ENCODE measurements at places on chromosomes 5 and 9. TPM values are rescaled to one million over a fixed set of nuclear protein-coding genes. Genes with fewer than 3 reads are reported as not detected.

Gene C5orf58
- not detected for total RNA-seq

Gene PAEP
- not detected for total RNA-seq

Gene TMEM174
- not detected for total RNA-seq

Gene SOX30
- total RNA-seq = 2.0 TPM

Gene IFNA13
- total RNA-seq = not detected

Gene ANKDD1B
- total RNA-seq = 0.23 TPM

Gene ABLIM3
- total RNA-seq = 0.19 TPM

- DNase-seq = no peak
Observed at GRCh38 chr9:129420721-129421120, 200.2 kb downstream of the C9orf50 start.

DNA sequence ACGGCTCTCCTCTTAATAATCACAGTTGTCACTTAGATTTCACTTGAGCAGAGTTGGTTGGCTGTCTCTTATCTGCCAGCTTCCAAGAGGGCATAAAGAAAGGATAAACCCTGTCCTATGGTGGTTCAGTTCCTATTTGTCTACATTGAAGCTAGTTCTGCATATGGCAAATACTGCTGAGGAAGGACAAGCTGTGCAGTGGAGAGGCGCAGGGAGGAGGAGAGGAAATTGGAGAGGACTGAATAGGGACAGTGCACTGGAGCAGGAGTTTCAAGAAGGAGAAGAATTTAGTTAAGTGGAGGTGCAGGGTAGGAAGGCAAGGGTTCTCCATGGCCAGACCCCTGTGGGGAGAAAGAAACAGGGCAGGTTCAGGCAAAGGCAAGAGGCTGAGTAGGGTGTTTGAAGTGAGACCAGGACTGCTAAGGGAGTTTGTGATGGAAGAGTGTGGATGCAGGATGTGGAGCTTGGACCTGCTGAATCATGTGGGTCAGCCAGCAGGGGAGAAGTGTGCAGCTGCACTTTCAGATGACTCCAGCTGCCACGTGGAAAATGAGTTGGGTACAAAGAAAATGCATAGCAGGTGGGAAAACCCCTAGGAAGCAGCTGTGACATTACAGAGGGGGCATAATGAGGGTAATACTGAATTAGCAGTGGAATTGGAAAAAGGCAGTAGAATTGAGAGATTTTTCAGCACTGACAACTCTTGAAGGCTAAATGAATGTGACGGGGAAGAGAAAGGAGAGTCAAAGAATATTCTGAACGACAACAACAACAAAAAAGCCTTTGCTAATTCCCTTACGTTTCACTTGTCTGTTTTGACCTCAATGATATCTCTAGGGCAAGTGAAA, 66.8 kb downstream of the MAMDC2 start:
- DNase-seq = no peak

DNA sequence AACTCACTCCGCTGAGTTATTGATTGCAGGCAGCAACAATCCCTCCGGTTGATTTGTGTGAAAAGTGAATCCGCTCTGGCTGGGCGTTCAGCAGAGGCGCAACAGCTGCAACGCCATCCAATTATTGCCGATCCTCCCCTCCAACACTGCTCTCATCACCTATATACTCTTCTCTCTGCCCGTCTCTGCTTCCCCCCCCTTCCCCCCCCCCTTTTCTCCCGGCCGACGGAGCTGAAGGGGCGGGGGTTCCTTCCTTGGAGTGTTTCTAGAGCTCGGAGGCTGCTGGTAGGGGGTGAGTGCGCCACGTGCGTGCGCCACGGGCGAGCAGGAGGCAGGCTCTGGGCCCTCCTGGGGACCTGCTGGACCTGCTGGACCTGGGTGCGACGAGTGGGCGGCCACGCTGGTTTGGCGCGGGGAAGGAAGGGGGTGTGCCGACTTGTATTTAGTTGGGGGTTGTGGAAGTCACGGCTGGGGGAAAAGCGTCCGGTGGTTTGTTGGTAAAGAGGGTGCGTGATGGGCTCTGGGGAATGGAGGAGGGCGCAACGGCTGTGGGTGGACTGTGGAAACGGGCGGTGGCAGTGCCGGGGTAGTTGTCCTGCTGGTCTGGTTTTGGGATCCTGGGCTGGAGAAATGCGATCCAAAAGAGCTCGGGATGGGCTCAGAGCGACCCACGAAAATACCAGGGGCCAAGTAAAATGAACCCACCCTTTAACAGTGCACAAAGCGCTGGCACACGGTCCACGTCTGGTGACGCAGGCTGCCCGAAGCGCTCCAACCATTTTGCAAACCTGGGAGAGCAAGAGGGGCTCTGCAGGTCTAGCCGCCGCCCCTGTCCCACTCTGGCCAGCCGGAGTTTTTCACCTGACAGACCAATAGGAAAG, 6.4 kb upstream of the MEF2C start:
- no peak for DNase-seq

DNA sequence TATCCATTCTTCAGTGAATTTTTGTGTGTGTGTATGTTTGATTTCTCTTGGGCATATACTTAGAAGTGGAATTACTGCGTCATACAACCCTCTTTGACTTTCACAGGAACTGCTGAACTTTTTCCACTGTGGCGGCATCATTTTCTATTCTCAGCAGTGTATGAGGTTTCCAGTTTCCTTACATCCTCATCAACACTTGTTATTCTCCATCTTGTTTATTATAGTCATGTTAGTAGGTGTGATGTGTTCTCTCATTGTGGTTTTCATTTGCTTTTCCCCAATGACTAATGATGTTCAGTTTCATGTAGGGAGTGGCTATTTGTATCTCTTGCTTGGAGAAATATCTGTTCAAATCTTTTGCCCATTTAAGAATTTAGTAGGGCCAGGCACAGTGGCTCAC, 2.6 kb downstream of the ZNF79 start:
- peak; percentile 70 for DNase-seq

GRCh38 chr9:101477214-101477613, 41.6 kb upstream of the ALDOB start:
- DNase-seq = no peak

GRCh38 chr9:371349-371748, 156.7 kb downstream of the DOCK8 start:
- DNase-seq = no peak

DNA sequence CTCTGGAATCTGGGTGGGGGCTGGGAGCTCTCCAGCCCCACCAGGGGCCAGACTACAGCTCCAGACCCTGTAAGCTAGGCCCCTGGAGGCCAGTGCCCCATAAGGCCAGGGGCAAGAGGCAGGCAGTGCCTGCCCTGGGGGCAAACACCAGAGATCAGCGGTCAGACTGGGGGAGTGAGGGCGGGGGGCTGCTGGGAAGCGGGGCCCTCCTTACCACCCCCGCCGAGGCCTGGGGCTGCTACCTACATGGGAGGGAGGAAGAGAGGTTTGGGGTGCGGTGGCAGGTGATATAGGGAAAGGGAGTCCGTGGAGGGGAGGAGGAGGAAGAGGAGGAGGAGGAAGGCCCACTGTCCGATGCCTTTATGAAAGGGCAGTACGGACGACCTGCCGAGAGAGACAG, 12.7 kb downstream of the PRR7 start:
- DNase-seq = no peak

- DNase-seq = no peak
Observed at GRCh38 chr9:70525519-70525918, 111.1 kb upstream of the KLF9 start.

- no peak for DNase-seq
Observed at GRCh38 chr5:144206141-144206540, 35.5 kb downstream of the KCTD16 start.

GRCh38 chr9:130847306-130848217, 12.5 kb downstream of the ABL1 start:
- no peak for DNase-seq

All from activated T-cell treated with anti-CD3 and anti-CD28 coated beads, Interleukin-2, amount 50 U/mL, for 72 hours (primary cell).